ENCODE measurements at places on chromosomes 1 and 21.

DNA sequence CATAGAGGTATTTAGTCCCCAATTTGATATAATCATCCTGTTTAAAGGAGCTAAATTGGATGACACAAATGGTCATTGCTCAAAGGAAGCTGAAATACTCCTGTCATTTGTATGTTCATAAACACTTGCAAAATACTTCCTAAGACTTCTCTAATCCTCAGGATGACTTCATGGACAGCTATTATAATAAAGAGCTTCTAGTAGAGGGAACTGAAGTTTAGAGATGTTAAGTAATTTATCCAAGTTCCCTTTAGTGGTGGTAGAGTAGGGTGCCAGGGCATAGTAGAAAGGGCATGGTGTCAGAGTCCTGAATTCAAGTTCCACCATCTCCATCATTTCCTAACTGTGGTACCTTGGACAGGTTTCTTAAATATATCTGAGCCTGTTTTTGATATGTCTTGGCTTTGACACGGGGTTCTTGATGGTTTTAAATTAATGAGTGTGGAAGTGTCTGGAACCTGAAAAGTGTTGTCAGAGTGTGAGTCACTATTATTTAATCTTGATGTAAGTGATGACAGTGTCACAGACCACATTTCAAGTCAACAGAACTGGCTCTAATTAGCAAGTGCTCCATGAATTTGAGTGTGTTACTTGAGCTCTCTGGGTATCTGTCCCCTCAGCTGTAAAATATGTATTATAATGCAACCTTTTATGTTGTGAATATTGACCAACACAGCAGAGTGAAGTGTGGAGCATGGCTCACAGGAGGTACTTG, 12.1 kb upstream of the GBP6 start:
- DNase-seq: no peak

DNA sequence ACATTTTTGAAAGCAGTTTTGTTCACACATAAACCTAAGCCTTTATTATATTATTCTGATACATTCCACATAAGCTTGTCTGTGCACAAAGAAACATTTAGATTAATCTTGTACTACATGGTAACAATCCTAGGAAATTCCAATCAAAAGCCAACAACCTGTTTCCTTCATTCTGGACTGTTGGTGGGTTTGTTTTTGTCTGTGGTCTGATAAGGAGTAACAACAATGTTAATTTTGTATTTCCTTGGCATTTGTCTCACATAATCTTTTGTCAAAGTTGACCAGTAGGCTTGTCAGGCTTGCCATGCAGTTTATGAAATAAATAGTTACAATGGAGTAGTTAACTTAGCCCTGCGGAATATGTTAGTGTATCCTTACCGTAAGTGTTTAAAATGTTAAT, 183.3 kb downstream of the DHRS3 start:
- no peak for DNase-seq

DNA sequence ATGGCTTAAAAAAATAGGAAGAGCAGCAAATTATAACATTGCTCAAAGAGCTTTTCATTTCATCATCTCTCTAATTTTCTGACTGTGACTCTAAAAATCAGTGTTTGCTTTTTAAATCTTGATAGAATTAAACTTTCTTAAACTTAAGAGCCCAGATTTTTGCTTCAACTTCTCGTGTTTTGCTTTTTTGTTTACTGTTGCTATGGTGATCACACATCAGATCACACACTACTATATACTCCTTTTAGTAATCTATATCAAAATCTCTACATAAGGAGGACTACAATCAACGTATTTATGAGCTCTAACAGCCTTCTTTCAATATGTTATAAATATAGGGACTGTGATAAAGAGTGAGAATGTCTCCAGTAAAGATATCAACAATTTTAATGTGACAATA, 537.3 kb downstream of the KCNT2 start:
- no peak for DNase-seq

DNA sequence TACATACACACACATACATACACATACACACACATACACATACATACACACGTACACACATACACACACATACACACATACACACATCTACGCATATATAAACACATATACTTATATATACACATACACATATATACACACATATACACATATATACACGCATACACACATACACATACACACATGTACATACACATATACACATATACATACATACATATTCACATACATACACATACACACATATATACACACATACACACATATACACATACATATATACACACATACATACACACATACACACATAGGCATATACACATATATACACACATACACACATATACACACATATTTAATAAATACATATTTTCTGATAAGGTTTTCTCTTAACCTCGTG, 324.0 kb downstream of the RPS6KC1 start:
- no peak for DNase-seq

GRCh38 chr1:205523891-205524793, 19.7 kb downstream of the CDK18 start:
- no peak for DNase-seq

GRCh38 chr1:103948526-103948925, 198.8 kb downstream of the AMY1C start:
- DNase-seq: no peak

DNA sequence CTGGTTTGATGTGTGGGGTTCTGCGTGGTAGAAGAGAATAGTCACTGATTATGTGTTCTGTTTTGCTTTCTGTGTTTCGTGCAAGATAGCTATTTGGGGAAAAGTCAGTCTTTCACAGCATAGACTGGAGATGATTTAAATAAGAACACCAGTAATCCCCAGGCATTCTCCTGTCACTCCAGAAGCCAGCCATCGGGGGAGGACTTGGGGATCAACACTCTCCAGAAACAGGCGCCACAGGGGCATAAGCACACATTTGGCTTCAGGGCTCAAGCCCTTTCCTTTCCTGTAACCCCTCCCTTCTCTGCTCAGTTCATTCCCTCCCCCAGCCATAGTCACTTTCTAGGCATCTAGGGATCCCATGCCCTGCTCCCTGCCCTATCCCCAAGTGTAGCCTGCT, 97.3 kb upstream of the BEND5 start:
- no peak for DNase-seq

- no peak for DNase-seq
Measured at GRCh38 chr1:155934097-155934935, at the start of gene KHDC4. KHDC4 (minus strand) TSS chr1:155934413; CDS start chr1:155934373, 40 bp downstream.

- no peak for DNase-seq
Measured at GRCh38 chr1:25954282-25954938, 43.5 kb downstream of the PAFAH2 start.

- no peak for DNase-seq
Measured at GRCh38 chr1:155078469-155079209, at the start of gene EFNA3. EFNA3 (plus strand) TSS chr1:155078837; CDS start chr1:155078942, 105 bp downstream.

DNA sequence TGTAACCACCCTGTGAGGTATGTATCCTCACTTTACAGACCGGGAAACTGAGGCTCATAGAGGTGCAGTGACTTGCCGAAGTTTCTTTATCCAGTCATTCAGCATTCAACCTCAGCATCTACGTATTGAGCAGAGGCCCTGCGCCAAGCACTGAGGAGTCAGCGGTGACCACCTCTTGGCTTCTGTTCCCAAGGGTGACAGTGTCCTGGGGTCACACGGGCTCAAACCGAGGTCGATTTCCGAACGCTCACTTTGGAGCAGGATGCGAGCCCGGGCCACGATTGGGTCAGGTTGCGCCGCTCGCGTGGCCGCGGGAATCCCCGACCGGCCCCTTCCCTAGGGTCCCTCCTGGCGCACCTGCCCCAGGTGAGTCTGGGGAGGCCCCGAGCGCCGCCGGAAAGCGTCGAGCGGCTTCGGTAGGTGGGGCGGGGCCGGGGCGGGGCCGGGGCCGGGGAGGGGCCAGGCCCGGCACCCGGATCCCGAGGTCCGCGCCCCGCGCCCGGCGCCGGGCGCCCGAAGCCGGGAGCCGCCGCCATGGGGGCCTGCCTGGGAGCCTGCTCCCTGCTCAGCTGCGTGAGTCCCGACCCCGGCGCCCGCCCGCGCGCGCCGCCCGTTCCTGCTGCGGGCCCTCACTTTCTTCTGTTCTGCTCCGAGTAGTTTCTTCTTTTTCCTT, at the start of gene SERINC2:
Gene SERINC2 (plus strand): TSS at position 482 of the 673 bp plus-strand sequence. CDS start 53 bp downstream, at position 535.
- DNase-seq: no peak

DNA sequence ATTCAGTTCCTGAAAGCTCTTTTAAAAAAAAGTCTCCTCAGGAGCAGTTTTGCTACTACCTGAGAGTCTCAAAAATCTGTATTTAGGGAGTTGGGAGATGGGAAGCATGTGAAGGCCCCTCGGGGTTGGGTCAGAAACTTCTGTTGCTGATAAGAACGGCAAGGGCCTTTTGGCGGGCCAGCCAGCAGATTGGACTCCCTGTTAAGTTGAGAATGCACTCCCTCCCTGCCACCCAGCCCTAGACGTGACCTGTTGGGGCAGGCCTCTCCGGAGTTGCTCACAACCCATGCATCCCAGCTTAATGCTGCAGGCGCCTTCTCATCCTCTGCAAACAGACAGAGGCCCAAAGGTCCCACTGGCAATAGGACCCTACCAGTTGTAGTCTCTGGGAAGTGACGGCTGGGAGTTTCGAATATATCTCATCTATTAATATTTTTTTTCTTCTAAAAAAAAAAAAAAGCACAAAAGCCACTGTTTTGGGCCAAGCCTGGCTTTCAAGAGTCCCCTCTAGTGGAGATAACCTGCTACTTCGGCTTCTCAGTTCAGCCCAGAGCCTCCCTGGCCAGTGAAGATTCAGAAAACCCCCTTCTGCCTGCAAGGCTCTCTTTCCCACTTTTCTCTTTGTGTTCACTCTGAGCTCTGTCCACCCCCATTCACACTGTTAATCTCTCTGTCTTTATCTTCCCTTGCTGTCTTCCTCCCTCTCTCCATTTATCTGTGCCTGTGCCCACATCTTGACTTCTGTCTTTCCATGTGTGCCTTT, 5.3 kb downstream of the PLXNA2 start:
- no peak for DNase-seq

GRCh38 chr21:36100971-36101641, 31.3 kb downstream of the CBR1 start:
- DNase-seq: no peak

DNA sequence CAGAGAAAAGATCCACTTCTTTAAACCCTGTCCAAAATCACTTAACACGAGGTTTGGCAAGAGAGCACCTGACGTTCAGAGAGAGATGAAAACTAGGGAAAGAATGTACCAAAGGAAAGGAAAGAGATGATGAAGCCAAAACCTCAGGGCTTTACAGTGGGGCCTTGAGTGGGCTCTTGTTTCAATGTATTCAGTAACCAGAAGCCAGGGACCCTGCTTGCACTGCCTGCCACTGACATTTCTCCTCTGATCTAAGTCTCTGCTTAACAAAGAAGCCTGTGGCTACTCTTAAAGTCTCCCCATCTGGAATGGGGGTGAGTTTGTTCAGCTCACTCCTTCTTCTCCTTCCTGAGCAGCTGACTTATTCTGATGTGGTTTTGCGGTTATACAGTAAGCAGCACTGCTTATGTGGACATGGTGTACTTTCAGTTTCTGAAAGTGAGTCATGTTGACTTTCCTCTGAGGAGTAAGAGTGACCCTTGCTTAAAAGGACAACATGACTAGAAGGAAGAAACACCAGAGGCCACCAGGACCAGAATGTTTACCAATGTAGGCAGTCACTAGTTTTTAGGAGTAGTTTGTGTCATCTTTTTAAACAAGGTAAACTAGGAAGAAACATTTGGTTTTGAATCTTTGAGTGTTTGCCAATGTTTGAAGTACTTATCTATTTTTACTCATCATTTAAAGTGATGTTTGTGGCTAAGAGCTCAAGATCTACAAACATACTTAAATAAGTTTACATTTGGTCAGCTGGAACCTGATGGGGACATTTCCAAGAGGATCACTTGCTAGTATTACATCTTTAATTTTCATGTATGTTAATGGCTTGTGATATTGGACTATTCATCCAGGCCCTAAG, 87.4 kb downstream of the FASLG start:
- DNase-seq: no peak

DNA sequence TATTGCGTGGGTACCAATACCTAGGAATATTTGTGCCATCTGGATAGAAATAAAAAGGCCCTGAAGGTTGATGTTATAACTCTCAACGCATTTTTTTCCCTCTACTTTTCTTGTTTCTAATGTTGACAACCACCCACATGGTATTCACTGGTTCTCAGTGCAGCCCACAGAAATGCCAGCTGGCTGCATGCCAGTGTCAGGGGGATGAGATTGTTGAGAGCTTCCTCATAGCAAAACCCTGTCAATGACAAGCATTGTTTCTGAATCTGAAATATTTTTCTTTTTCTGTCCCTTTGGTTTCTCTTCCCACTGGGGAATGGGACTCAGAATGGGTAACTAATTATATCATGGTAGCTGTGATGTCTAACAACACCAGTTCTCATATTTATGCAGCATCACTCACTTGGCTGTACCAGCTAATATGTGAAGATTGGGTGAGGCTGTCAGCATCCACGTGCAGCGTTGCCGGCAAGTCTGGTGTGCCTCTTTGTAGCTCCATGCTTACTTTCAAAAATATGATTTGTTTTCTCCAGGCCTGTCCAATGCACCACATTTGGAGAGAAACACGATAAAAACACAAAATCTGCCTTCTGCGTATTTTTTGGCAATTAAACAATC, 284.6 kb downstream of the PTBP2 start:
- no peak for DNase-seq

GRCh38 chr1:243831463-243831862, 18.6 kb downstream of the AKT3 start:
- DNase-seq: no peak

DNA sequence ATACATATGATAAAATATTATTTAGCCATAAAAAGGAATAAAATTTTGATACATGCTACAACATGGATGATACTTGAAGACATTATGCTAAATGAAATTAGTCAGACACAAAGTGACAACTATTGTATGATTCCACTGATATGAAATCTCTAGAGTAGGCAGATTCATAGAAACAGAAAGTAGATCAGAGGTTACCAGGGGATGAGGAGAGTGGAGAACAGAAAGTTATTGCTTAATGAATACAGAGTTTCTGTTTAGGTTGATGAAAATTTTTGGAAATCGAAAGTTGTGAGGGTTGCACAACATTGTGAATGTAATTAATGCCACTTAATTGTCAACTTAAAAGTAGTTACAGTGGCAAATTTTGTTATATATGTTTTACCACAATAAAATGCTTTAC, 315.7 kb upstream of the USP25 start:
- DNase-seq: no peak

DNA sequence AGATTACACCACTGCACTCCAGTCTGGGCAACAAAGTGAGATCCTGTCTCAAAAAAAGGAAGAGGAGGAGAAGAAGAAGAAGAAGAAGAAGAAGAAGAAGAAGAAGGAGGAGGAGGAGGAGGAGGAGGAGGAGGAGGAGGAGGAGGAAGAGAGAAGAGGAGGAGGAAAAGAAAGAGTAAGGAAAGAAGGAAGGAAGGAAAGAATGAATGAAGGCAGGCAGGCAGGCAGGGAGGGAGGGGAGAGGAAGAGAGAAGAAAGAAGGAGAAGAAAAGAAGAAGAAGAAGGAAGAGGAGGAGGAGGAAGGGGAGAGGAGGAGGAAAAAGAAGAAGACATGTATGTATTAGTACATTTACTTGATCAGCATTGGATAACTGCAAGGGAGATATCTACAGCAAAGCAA, 26.7 kb downstream of the MIS18A start:
- no peak for DNase-seq

- no peak for DNase-seq
Measured at GRCh38 chr1:70518106-70518505, 107.0 kb downstream of the CTH start.

GRCh38 chr1:244361764-244362473, 89.8 kb downstream of the ADSS2 start:
- DNase-seq: no peak

GRCh38 chr1:177385760-177386698, 215.3 kb downstream of the BRINP2 start:
- DNase-seq: no peak
